CD4-positive, alpha-beta memory T cell (primary cell): ENCODE measurements at places on chromosomes 2 and 18. TPM values are rescaled to one million over a fixed set of nuclear protein-coding genes. Genes with fewer than 3 reads are reported as not detected.
A peak's percentile ranks its signal among the peaks of the same experiment; 100 is the strongest.

- DNase-seq, result no peak
These were observed at the start of gene TPO for GRCh38 chr2:1413156-1413710. Gene TPO, plus strand, starts transcription at chr2:1413463. Its CDS starts 946 bp downstream, at chr2:1414409.

DNA sequence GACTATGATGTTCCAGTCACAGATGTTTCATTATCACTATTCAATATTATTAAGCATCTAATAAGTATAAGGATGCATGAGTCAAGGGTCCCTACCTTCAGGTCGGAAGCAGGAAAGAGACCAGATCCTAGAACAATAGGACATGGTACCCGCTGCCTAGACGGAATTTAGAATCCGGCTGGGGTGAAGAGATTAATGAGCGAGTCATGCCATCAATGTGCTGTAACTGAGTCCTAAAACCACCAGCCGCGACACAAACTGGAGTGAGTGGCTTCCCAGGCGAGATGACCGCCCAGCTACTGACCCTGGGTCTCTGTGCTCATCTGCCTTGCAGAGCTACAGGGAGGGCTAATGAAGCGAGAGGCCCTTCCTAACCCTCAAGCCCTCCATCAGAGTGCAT, 73.6 kb downstream of the DNMT3A start:
- DNase-seq, result no peak

DNA sequence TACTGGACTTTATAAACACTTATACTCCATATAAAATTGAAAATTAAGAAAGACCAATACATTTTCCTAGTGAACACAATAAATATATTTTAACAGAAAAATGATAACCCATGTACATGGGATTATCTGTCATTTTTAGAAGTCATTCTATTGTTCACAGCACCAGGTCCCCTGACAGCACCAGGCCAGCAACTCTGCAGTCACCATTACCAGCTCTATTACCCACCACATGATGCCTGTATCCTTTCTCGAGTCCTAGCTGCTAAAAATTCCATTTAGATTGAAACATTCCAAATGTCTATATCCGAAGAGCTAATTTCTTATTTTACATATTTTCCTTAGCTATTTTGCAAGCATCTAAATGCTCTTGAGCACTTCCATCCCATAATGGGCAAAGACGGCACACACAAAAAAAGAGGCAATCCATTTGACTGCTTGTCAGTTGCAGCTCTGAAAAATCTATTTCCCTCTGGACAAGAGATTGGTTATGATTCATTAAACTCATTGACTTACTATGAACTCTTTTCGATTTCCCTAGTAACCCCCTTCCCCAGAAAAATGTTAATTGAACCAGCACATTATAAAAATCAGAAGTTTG, 336.9 kb downstream of the RIT2 start:
- no peak for DNase-seq

- no peak for DNase-seq
These were observed 6.7 kb upstream of the IAH1 start for GRCh38 chr2:9467687-9468086.

DNA sequence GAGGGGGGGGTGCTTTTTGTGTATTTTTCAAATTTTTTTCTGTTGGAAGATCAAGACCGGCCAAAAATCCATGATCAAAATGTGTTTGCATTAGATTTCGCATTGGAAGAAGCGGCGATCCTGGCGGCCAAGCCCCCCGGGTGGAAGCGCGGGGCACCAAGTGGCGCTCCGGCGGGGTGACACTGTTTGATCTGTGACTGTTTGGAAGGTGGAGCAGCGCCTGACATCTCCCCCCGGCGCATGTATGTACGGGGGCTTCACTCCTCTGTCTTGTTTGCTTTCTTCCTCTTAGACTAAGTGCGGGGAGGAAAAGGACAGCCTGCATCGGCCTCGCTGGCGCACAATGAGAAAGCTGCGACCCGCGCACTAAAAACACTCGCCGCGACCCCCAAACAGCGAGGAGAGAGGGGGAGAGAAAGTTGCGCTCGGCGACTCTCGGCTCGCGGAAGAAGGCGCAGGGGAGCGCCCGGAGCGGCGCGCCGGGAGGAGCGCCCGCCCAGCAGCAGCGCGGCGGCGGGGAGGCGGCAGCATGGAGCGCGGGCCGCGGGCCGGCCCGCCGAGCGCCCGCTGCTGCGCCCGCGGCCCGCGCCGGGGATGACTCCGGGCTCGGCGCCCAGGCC, 515 bp downstream of the TSHZ1 start:
- DNase-seq, result peak; percentile 34

Gene DYSF
- 0.28 TPM for total RNA-seq

DNA sequence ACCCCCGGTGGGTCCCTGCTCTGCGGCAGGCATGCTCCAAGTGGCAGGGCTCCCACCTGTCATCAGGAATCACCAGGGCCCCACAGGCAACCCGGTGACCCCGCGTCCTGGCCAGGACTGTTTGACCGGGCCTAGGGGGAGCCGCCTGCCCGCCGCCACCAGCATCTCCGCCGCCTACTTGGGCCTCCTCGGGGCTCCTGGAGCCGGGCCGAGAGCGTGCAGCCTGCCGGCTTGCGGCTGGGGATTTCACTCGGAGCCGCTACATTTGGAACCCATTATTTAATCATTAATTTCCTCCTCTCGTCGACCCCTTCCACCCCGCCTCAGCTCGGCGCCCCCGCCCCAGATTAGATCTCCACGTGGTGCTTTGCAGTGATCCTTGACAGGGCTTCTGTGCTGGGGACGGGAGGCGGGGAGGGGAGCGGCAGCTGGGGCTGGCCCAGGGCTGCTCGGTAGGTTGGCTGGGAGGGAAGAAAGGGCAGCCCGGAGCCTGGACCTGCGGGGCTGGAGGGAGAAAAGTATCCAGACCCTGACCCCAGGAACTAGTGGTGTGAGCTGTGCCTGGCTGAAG, 295.4 kb downstream of the CYP26B1 start:
- no peak for DNase-seq

- peak; percentile 18 for DNase-seq
These were observed 599.9 kb downstream of the RNF144A start for GRCh38 chr2:7517088-7517487.

Gene DAPL1
- total RNA-seq, result not detected

Gene COL4A3
- total RNA-seq, result not detected

DNA sequence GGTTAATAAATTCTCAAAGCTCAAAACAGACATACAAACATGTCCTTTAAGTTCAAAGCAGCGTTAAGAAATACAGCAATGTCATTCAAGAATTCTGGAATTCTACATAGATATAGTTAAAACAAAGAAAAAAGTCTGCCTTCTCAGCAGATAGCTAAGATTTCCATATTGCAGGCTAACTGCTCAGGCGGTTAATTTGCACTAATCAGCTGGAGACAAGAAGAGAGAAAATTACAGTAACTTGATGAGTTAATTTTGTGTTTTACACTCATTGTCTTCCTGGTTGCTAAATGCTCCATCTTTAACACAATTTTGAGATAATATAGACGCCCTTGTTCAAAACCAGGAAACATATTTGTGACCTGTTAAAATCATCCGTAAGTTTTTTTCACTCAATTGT, 1012.0 kb downstream of the LRP1B start:
- no peak for DNase-seq

- no peak for DNase-seq
These were observed 21.6 kb downstream of the TNS1 start for GRCh38 chr2:217981084-217981730.

Gene HOXD1
- total RNA-seq, result not detected
